ENCODE measurements at places on chromosomes 12 and 14. TPM values are rescaled to one million over a fixed set of nuclear protein-coding genes. Genes with fewer than 3 reads are reported as not detected.

The NANOG gene
- total RNA-seq, result not detected

DNA sequence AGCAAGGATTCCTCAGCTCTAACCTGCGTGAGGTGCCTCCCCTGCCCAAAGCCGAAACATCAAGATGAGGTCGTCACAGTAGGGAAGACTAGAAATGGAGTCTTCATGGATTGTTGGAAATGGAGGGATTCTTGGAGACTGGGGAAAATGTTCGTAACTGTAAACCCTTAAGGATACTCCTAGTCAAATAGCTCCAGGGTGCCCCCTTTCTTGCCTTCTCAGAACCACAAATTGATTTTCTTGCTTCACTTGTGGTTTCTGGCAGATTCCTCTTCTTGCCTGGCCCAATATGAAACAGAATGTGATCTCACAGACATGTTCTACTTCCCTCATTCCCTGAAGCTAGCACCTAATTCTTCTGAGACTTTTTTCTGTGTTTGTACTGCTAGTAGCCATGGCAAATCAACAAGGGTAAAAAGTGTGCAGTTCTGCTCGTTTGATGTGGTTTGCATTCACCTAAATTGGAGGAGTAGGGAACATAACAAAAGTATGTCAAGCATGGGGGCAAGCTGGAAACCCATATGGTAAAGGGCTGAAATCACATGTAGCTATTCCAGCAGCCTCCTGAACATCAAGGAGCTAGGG lies 332.0 kb downstream of the PAWR start:
- no peak for DNase-seq

DNA sequence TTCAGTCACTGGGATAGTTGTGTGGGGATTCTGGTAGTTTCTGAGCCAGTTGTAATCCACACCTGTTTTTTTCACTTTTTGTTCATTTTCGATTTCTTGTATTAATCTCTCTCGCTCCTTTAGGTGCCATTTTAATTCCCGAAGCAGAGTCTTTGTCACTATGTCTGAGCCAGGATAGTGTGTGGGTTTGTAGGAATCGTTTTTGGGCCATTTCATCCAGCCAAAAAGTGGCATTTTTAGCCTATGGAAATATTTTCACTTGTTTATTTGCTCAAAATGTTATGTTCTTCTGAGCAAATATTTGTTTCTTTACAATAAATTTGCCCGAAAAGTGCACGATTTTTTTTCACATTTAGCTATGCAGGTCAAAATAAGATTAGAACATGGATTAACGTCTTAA lies 867 bp downstream of the RD3L start:
- no peak for DNase-seq

DNA sequence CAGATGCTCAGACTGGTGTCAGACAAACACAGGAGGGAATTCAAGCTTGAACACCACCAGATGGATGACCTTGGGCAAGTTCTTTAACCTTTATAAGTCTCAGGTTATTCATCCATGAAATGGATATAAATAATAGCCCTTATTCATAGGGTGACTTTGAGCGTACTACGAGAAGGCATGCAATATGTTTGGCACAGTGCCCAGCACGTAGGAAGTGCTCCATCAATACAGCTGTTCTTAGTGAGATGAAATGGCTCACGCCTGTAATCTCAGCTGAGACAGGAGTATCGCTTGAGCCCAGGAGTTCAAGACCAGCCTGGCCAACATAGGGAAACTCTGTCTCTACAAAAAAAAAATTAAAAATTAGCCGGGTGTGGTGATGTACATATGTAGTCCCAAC lies 84.8 kb upstream of the FICD start:
- no peak for DNase-seq

GRCh38 chr12:124828264-124829007 lies 35.2 kb downstream of the SCARB1 start:
- DNase-seq, result no peak

GRCh38 chr14:51323492-51323891 lies 83.4 kb downstream of the TMX1 start:
- no peak for DNase-seq

- DNase-seq, result no peak
These were observed 65.1 kb upstream of the GPATCH2L start for GRCh38 chr14:76086636-76087035.
